ENCODE measurements at places on chromosomes 16 and 17. TPM values are rescaled to one million over a fixed set of nuclear protein-coding genes. Genes with fewer than 3 reads are reported as not detected.

Gene PRAC2
- 0.98 TPM for polyA plus RNA-seq

Gene CD7
- polyA plus RNA-seq, result 0.06 TPM

DNA sequence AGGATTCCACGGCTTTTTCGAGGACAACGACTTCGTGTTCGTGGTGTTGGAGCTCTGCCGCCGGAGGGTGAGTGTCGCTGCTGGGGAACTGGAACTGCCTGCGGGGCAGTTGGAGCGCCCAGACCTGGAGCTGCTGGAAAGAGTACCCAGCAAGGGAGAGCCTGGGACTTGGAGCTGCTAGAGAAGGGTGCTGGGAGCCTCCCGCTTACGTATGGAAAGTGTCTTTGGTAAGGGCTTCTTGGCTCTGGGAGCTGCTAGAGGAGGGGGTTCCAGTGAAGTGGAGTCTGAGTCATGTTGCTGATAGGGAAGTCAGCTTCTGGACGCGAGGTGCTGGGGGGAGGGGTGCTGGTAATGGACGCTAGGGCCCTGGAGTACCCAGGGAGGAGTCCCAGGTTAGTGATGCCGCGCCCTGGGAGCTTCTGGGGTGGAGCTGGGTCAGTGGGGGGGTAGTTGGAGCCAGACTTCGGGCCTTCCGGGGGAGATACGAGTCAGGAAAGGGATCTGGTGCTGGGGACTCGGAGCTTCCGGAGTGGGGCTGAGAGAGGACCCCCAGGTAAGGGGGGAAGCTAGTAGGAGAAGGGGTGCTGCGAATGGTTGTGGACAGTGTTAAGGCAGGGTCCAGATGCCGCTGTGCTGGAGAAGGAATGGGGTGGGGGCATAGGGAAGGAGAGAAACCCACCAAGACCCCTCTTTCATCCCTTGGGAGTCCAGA lies 741 bp downstream of the PLK1 start:
- no peak for DNase-seq

DNA sequence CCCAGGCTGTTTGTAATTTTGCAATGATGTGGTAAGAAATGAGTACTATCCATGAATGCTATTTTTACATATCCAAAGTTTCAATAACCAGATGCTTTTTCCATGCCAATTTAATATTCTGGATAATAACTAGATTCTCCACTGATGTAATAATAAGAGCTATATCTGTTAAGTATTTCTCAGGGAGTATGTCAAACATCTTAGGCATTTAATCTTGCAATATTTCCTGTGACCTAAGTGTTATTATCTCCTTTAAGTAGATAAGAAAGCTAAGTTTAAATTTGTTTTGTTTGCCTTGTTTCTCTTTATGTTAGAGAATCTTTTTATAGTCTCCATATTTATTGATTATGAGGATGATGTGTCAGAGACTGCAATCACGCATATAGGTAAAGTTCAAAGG lies 32.3 kb upstream of the HS3ST3A1 start:
- no peak for DNase-seq
